ENCODE measurements at places on chromosomes 7 and 10. TPM values are rescaled to one million over a fixed set of nuclear protein-coding genes. Genes with fewer than 3 reads are reported as not detected.
A peak's percentile ranks its signal among the peaks of the same experiment; 100 is the strongest.

- DNase-seq: no peak
- no peak overlapping the region for H3K4me3 ChIP-seq
- no peaks in the 10 kb centered on the region for H3K4me1 ChIP-seq
- H3K27ac ChIP-seq: no peak overlapping the region
These were observed 38.8 kb downstream of the TMEM270 start for GRCh38 chr7:73899731-73900142.

Gene CPN1
- total RNA-seq: not detected

DNA sequence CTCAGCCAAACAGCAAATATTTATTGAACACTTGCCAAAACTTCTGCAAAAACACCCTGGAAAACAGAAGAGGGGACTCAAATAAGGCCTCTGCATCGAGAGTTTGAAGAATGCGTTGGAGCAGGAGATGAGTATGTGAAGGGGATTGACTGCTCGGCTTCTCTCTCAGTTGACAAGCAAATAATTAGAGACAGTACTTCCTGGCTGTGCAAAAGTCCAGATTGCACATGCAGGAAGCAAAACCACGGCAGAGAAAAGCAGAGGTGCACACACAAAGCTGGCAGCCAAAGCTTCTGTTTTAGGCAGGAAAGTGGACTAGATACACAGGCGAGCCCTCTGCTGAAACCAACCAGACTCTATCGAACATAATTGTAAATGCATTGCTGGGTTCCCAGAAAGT is 343.6 kb upstream of the MGMT start:
- H3K27ac ChIP-seq: no peak overlapping the region
- no peak overlapping the region for H3K4me3 ChIP-seq

DNA sequence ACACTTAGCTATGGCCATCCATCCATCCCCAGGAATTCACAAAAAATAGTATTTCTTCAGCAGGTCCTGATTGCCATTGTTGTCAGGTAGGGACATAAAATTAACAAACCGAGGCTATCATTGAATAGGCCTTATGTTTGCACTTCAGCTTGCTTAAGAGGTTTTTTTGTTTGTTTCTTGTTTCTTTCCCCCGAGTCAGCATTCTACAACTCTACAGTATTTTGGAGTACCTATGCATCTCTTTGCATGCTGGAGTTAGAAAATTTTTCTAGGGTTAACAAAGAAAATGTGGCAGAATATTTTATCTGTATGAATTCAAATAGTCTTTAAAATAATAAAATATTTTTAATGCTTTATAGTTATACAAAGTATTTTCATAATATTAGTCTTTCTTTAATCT is 26.3 kb downstream of the CHRM2 start:
- no peaks in the 10 kb centered on the region for H3K4me1 ChIP-seq
- no peak overlapping the region for H3K27ac ChIP-seq
- H3K27me3 ChIP-seq: no peaks in the 10 kb centered on the region
- DNase-seq: no peak
- H3K4me3 ChIP-seq: no peak overlapping the region
- no peaks in the 10 kb centered on the region for H3K36me3 ChIP-seq

GRCh38 chr7:37536706-37537105 is 88.0 kb upstream of the ELMO1 start:
- H3K27me3 ChIP-seq: peaks cover 9% of the 10 kb centered on the region
- no peak for DNase-seq
- no peaks in the 10 kb centered on the region for H3K36me3 ChIP-seq
- H3K27ac ChIP-seq: no peak overlapping the region
- H3K4me3 ChIP-seq: no peak overlapping the region

DNA sequence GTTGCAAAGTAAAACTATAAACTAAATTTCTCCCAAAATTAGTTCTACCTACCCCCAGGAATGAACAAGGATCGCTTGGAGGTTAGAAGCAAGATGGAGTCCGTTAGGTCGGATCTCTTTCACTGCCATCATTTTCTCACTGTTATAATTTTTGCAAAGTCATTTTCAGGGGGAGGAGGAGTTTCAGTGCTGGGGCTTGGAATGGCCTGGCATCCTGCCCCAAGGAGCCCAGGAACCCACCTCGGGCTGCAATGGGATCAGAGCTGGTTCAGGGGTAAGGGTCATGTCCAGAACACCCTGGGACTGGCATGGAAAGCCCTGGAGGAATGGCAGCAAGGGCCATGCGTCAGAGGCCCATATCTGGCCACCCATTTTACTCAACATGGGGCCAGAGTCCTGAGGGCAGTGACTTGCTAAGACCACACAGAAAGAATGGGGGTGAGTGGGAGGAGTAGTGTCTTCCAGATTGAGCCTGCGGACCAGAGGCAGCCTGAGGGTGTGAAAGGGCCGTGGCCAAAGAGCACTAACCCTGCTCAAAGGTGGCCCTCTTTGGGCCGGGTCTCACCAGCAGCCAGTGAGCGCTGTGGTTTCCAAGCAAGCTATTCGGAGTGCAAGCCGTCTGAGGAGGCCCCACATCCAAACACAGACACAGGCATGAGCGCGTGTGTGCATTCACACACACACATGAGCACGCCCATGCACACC is 31.8 kb downstream of the GPRIN2 start:
- no peak for DNase-seq
- no peak overlapping the region for H3K27ac ChIP-seq

DNA sequence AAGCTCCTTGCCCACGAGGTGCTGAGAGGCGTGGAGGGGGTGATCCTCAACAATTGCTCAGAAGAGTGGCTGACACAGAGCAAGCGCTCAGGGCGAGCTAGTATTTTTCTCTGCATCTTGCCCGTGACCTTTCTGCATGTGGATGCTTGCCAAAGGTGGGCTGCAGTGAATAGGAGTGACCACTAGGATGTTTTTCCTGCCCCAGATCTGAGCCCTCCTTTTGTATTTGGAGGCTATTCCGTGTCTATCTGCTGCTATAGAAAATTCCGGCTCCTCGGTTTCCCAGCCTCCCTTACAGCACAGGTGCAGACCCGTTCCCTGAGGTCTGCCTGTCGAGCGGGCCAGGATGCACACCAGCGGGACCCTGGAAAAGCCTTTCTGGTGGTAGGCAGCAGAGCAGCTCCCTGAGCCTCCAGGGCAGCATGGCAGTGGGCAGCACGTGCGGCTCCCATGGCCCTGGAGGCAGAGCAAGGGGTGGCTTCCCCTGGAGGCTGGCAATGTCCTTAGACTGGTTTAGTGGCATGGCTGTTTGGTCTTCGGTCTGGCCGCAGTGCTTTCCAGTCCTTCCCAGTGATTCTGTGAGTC is 145.1 kb upstream of the PCBD1 start:
- peaks cover 7% of the 10 kb centered on the region for H3K27me3 ChIP-seq
- no peak overlapping the region for H3K4me3 ChIP-seq
- no peak overlapping the region for H3K27ac ChIP-seq
- no peaks in the 10 kb centered on the region for H3K4me1 ChIP-seq

GRCh38 chr7:127021019-127021738 is 231.6 kb downstream of the GRM8 start:
- H3K36me3 ChIP-seq: no peaks in the 10 kb centered on the region
- no peak overlapping the region for H3K4me3 ChIP-seq
- DNase-seq: no peak
- H3K27me3 ChIP-seq: no peaks in the 10 kb centered on the region
- H3K4me1 ChIP-seq: no peaks in the 10 kb centered on the region

GRCh38 chr7:81672872-81673271 is 97.0 kb downstream of the HGF start:
- DNase-seq: no peak
- no peaks in the 10 kb centered on the region for H3K27me3 ChIP-seq
- no peaks in the 10 kb centered on the region for H3K36me3 ChIP-seq
- H3K4me3 ChIP-seq: no peak overlapping the region
- H3K4me1 ChIP-seq: no peaks in the 10 kb centered on the region
- no peak overlapping the region for H3K27ac ChIP-seq

Gene LIPK
- not detected for total RNA-seq

- no peak for DNase-seq
- H3K27ac ChIP-seq: peak overlapping the region; percentile 6
- H3K27me3 ChIP-seq: no peaks in the 10 kb centered on the region
- H3K4me1 ChIP-seq: no peaks in the 10 kb centered on the region
- peaks cover 9% of the 10 kb centered on the region for H3K36me3 ChIP-seq
- H3K4me3 ChIP-seq: no peak overlapping the region
These were observed 183.7 kb upstream of the SH2B2 start for GRCh38 chr7:102103027-102103372.

DNA sequence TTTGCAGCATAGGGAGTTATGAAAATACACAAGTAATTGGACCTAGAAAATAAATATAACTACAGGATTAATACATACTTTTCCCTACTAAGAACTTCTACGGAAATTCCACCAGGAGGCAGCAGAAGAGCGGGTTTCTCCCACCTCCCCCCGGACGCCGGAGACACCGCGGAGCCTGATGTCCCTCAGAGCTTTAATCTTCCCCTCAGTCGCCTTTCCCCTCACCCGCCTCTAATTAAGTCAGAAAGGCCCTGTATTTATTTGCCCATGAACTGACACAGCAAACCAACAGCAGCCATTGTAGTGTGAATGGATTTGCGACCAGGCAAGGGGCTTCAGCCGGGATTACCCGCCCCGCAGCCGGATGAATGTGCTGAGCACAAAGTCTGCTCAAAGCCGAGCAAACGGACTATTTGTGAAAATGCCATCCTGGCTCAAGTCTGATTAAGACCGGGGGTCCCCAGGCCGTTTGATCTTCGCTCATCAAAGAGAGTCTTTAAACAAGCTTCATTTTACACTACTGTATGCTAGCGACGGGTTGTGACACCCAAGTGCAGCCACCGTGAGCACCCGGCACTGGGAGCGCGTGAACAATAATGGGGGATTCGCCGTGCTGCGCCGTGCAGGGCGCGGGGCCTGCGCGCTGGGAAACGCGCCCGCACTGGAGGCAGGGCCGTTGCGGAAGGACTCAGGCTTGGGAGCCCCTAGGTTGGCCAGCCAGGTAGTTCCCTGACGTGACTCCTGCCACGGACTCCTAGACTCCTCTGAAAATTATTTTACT is 5.6 kb upstream of the DKK1 start:
- peak; percentile 28 for DNase-seq
- peak overlapping the region; percentile 31 for H3K4me3 ChIP-seq
- H3K27me3 ChIP-seq: peaks cover 34% of the 10 kb centered on the region

All from activated CD8-positive, alpha-beta T cell treated with anti-CD3 and anti-CD28 coated beads, Interleukin-2, amount 10 ng/mL, durations not matched to agents 7 days and 5 days (primary cell).